NCI-H345 (cell line): ENCODE measurements at places on chromosomes 3 and 15.

GRCh38 chr15:72307026-72307425 is 12.9 kb downstream of the CELF6 start:
- DNase-seq = no peak

DNA sequence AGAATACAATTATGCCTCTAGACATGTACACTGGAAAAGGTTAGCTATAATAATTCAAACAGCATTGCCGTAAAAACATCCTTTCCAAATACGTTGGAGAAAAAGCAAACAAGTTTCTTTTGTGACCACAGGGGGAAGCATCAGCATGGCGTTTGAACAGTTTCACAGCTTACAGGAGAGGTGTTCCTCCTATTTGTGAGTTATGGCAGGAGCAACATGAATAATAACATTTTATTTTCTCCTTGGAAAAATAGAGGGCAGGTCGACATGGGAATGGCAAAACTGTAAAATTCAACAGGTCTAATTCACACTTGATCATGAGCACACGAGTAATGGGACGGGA is 39.7 kb upstream of the GADL1 start:
- peak; percentile 65 for DNase-seq

- DNase-seq = no peak
Observed at GRCh38 chr3:119570229-119570628, 9.1 kb upstream of the ADPRH start.

- DNase-seq = no peak
Observed at GRCh38 chr3:194293546-194294198, 57.5 kb downstream of the CPN2 start.

GRCh38 chr15:65326117-65326526 is 21.6 kb downstream of the RNU5B-1 start:
- DNase-seq = no peak

GRCh38 chr15:32998979-32999672 is 195.4 kb downstream of the FMN1 start:
- DNase-seq = no peak

DNA sequence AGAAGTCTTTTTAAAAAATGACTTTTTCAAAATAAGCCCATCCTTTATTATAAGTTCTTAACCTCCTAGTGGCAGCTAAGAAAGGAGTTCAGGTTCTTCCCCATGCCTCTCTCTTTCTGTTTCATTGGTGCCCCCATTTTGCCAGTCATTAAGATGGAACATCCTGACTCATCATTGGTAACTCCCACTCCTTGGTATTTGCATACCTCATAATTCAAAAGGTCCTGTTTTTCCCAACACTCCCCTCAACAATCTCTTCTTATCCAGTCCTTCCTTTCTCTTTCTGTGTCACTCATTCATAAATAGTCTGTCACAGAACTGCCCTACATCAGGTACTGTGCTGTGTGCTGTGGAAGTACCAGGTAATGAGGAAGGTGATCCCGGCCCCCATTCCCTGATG is 394.0 kb downstream of the FOXP1 start:
- no peak for DNase-seq

- no peak for DNase-seq
Observed at GRCh38 chr3:167728176-167728575, 6.5 kb downstream of the PDCD10 start.

DNA sequence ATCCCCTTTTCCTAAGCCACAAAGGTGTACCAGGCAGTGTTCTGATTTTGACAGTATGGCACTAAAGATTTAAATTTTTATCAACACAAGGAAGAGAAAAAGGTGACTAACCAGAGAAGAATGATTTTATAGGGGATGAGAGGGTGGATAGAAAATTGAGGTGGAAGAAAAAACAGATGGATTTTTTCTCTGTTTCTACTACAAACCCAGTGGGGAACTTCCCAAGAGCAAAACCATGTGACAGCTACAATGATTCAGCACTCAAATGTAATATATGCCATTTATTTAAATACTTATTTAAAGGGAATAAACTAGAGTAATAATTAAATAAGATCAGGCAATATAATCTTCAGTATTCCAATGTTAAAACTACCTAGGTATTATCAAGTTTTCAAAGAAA is 11.1 kb downstream of the DCUN1D1 start:
- no peak for DNase-seq
